Brain (organoid and tissue), 16 donors: ENCODE measurements at places on chromosomes 5 and 9. TPM values are rescaled to one million over a fixed set of nuclear protein-coding genes. Genes with fewer than 3 reads are reported as not detected.

GRCh38 chr9:7944572-7944971, 145.0 kb upstream of the DMAC1 start:
- no peak for DNase-seq

- DNase-seq = no peak
Measured at GRCh38 chr5:144548936-144549335, 378.3 kb downstream of the KCTD16 start.

ALDH7A1 gene
- polyA plus RNA-seq = 57.0 TPM

DNA sequence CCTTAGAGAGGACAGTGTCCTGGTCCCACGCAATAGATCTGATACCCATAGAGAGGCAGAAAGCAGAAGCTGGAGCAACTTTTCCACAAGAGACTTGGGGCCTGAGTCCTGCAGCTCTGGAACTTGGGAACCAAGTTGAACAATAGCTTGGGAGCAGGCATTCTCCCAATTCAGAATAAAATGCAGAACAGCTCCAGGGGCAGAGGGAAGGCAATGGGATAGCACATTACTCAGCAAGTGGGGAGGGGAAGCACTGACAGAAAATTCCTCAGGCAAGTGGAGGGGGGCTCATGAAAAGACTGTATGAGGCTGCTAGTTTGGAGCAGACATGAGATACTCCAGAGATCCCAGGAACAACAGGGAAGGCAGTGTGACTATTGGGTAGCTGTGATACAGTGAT, 513.6 kb downstream of the HINT1 start:
- DNase-seq = no peak
